Activated CD4-positive, alpha-beta T cell treated with anti-CD3 and anti-CD28 coated beads for 36 hours (primary cell): ENCODE measurements at places on chromosomes 16 and 17. TPM values are rescaled to one million over a fixed set of nuclear protein-coding genes. Genes with fewer than 3 reads are reported as not detected.
A peak's percentile ranks its signal among the peaks of the same experiment; 100 is the strongest.

The CDK5R1 gene
- total RNA-seq, result 15.4 TPM

The HBZ gene
- not detected for total RNA-seq

The CFAP97D1 gene
- not detected for total RNA-seq

The CCL1 gene
- not detected for total RNA-seq

The IL34 gene
- not detected for total RNA-seq

GRCh38 chr16:10688291-10688690 lies 6.4 kb downstream of the TEKT5 start:
- no peak overlapping the region for H3K4me3 ChIP-seq
- no peak for DNase-seq
- H3K27ac ChIP-seq, result no peak overlapping the region
- H3K4me1 ChIP-seq, result no peaks in the 10 kb centered on the region

DNA sequence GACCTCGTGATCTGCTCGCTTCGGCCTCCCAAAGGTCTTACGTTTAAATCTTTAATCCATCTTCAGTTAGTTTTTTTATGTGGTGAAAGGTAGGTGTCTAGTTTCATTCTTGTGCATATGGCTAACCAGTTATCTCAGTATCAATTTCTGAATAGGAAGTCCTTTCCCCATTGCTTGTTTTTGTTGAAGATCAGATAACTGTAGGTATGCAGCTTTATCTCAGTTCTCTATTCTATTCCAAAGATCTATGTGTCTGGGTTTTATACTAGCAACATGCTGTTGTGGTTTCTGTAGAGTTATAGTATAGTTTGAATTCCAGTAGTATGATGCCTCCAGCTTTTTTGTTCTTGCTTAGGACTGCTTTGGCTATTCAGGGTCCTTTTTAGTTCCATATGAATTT lies 65.2 kb downstream of the TNFRSF13B start:
- H3K36me3 ChIP-seq, result no peaks in the 10 kb centered on the region
- H3K27me3 ChIP-seq, result peaks cover 20% of the 10 kb centered on the region
- no peak for DNase-seq

- H3K27me3 ChIP-seq, result no peaks in the 10 kb centered on the region
- no peak for DNase-seq
- H3K4me3 ChIP-seq, result no peak overlapping the region
- no peaks in the 10 kb centered on the region for H3K4me1 ChIP-seq
Measured at GRCh38 chr16:67210069-67210937, 11.4 kb downstream of the ELMO3 start.

- peaks cover 13% of the 10 kb centered on the region for H3K36me3 ChIP-seq
- no peaks in the 10 kb centered on the region for H3K27me3 ChIP-seq
- peak overlapping the region; percentile 87 for H3K4me3 ChIP-seq
- peak; percentile 42 for DNase-seq
- peak overlapping the region; percentile 92 for H3K27ac ChIP-seq
Measured at GRCh38 chr16:8867216-8867931, 1.4 kb downstream of the CARHSP1 start.

- no peaks in the 10 kb centered on the region for H3K36me3 ChIP-seq
- no peak overlapping the region for H3K27ac ChIP-seq
- DNase-seq, result no peak
- no peak overlapping the region for H3K4me3 ChIP-seq
- peaks cover 26% of the 10 kb centered on the region for H3K4me1 ChIP-seq
- H3K27me3 ChIP-seq, result no peaks in the 10 kb centered on the region
Measured at GRCh38 chr17:3735515-3735914, 11.8 kb downstream of the HASPIN start.

DNA sequence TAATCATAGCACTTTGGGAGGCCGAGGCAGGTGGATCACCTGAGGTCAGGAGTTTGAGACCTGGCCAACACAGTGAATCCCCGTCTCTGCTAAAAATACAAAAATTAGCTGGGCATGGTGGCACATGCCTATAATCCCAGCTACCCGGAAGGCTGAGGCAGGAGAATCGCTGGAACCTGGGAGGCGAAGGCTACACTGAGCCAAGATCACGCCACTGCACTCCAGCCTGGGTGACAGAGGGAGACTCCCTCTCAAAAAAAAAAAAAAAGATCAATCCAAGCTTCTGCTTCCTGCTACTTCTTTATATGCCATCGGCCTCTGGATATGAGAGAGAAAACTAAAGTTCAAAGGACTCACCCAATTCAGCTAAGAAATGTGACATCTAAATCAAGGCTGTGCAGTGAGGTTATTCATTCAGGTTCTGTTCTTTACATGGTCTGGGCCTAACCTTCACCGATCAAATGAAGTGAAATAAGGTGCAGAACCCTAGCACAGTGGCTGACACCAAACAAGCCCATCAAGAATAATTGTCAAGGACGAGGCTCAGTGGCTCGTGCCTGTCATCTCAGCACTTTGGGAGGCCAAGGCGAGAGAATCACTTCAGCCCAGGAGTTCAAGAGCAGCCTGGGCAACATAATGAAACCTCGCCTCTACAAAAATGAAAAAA lies 25.6 kb downstream of the ZP2 start:
- DNase-seq, result no peak
- H3K4me1 ChIP-seq, result peaks cover 28% of the 10 kb centered on the region
- H3K27me3 ChIP-seq, result peaks cover 5% of the 10 kb centered on the region
- peaks cover 36% of the 10 kb centered on the region for H3K36me3 ChIP-seq
- no peak overlapping the region for H3K27ac ChIP-seq

DNA sequence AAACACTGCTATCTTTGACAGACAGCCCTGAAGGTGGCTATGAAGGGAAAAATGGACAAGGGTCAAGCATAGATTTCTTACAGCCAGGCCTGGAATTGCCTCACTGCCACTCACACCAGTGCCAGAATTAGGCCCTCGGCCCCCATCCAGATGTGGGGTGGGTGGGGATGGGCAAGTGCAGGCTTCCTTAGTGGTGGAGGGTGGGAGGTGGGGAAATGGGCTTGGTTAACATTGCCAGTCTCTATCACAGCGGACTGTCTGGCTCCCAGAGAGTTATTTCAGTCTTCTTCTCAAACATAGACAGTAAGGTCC lies 24.9 kb downstream of the B9D1 start:
- H3K27me3 ChIP-seq, result peaks cover 17% of the 10 kb centered on the region
- H3K36me3 ChIP-seq, result no peaks in the 10 kb centered on the region
- peaks cover 2% of the 10 kb centered on the region for H3K4me1 ChIP-seq
- no peak overlapping the region for H3K4me3 ChIP-seq
- DNase-seq, result no peak

DNA sequence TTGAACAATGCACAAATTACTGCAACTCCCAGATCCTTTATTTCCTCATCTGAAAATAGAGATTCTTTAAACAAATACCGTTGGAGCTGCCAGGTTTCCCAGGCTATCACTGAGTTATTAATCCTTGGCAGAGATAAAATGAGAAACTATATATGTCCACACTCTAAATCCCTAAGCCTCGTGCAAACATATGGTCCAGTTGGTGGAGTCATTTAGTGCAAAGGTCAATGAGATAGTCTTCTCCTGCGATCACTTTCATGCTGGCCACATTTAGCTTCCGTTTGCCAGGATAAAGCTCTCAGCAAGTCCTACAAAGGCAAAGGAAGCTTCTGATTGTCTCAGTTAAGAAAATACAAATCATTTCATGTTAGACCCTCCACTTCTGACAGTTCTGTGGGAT lies 11.0 kb downstream of the GRIN2A start:
- H3K4me1 ChIP-seq, result no peaks in the 10 kb centered on the region
- peaks cover 14% of the 10 kb centered on the region for H3K27me3 ChIP-seq
- DNase-seq, result no peak
- no peak overlapping the region for H3K4me3 ChIP-seq

GRCh38 chr17:38322897-38323296 lies 20.9 kb downstream of the GPR179 start:
- no peak for DNase-seq
- H3K4me3 ChIP-seq, result no peak overlapping the region
- H3K4me1 ChIP-seq, result peaks cover 11% of the 10 kb centered on the region
- H3K36me3 ChIP-seq, result peaks cover 28% of the 10 kb centered on the region
- no peaks in the 10 kb centered on the region for H3K27me3 ChIP-seq
